NCI-H1092 treated with DMSO at 0.1 percent for 48 hours (cell line): ENCODE measurements at places on chromosomes 1 and 21.

DNA sequence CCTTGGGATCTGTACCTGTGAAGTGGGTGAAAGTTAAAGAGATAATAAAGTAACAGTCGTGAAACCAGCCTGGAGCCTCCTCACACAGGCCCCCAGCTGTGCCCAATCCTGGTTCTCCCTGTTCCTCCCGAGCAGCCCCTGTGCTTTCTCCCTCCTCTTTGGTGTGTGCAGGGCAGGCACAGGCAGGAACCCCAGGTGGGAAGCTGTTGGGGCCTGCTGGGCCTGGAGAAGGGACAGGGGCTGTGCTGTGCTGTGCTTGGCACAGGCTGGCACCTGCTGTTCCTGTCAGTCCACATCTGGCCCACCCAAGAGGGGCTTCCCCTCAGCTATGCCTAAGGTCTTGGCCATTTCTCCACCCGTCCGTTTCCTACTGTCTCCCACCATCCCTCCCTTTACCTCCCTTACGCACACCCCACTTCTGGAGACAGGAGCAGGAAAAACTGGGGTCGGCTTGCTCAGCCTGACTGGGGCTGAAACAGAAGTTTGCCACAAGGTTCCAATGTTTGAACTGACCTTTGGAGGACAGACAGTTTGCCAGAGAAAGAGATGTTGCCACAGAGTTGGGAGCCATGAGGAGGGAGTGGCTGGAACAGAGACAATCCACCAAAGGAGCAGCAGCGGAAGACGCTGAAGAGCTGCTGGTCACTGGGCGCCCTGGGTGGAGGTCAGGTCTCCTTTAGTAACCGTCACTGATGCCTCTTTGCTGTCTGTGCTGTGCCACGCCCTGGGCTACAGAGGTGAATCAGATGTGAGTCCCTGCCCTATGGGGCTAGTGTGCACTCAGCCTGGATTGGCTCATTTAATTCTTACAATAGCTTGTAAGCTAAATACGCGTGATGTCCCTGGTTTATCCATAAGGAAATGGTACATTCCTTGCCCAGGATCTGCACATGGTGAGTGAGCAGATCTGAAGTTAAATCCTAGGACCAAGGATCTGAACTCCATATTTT, 18.8 kb upstream of the ARTN start:
- DNase-seq: no peak

DNA sequence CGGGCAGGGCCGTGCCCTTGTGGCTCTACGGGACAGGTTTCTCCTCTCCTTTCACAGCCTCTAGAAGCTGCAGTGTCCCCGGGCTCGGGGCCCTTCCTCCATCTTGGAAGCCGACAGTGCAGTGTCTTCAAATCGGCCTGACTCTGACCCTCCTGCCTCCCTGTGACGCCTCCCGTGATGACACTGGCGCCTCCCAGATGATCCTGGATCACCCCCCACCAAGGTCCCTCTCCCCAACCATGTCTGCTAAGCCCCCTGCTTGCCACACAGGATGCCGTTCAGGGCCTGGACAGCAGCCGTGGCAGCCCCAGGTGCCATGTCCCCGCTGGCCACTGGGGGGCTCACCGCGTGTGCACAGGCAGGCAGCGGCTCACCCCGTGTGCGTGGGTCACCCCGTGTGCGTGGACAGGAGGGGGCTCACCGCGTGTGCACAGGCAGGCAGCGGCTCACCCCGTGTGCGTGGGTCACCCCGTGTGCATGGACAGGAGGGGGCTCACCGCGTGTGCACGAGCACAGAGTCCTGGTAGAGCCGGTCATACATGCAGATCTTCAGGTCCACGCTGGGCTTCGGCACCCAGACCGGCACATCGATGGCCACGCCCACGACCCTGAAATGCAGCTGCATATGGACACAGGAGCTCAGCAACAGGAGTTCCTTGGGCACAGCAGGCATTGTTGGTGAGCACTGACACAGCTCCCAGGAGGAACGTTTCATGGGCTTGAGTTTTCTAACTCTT, 24.9 kb upstream of the TMEM52 start:
- DNase-seq: peak; percentile 3

DNA sequence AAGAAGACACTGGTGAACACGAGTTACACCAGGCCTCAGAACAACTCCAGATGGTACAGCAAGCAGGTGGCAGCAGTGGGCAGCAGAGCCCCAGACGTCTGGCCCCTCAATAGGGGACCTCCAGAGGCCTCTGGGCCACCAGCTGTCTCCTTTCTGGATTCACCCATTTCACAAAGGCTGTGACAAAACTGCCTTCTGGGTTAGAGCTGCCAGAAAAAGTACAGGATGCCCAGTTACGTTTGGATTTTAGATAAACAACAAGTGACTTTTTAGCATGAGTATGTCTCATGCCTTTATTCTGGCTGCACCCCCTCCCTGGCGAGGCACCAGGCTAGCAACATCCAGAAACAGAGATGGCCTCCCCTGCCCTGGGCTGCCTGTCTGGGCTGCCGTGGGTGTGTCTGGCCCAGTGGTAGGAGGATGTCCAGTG, 30.1 kb downstream of the ITPKB start:
- DNase-seq: peak; percentile 18

- DNase-seq: no peak
These were observed 24.8 kb upstream of the KCNE1 start for GRCh38 chr21:34536820-34537219.

DNA sequence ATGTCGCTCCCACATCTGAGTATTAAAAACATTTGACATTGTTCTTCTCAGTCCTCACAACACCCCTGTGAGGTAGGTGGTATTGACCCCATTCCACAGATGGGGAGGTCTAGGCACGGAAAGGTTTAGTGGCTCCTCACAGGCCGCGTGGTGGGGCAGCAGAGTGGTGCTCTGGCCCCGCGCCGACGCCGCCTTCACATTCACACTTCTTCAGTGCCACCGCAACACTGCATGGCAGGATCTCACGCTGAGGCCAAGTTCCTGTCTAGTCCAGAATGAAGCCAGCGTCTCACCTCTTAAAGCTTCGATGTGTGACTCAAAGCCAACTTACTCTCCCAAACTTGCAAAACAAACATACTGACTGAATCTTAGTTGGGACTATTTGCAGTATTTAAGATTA, 12.1 kb downstream of the ICMT start:
- no peak for DNase-seq

DNA sequence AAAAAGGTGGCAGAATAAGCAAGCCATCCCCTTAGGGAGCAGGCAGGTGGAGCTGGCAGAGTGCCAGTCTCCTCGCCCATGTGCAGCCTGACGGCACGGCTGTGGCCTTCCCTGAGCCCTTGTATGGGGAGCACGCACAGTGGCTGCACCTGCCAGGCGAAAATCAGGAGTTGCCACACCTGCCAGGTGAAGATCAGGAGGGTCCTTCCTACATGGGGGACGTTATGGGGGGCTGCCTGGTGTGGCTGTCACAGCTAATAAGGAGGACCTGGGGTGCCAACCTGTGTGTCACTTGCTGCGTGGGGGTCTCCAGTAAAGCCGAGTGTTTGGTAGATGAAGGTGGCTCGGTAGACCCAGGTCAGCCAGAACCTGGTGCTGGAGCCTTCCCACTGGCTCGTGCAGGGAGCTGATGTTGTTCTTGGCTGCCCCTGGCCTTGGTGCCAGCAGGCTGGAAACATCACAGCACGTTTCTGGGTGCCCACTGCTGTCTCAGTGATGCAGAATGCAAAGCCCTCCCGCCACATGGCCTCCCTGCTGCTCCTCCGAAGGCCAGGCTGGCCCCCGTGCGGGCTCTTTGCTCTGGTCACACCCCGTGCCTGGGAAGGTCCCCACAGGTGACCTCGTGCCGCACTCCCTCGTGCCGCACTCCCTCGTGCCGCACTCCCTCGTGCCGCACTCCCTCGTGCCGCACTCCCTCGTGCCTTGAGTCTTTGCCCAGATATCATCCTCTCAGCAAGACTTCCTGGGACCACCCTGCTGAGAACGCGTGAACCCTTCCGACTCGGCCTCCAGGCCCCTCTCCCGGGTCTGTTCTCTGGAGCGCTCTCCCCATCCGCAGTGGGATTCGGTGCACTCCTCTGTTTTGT, 55.4 kb downstream of the SLC37A1 start:
- DNase-seq: peak; percentile 55
